ENCODE measurements at places on chromosomes 5 and 9.

GRCh38 chr9:20511686-20512085, 110.6 kb downstream of the MLLT3 start:
- DNase-seq = no peak

DNA sequence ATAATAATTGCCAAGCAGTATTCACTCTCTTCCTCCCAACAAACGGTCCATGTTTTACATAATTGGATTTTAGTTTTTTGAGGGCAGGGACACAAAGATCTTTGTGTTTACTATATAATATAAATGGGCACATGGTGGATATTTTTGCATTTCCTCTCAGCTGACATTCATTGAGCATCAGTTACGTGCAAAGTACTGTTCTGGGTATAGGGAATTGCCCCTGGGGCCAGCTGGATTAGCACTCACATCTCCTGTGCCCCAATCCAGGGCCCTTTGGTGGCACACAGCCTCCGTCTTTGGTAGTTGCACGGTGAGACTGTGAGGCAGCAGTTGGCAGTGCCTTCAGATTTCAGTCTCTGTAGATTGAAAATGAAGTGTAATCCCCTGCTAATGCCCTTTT, 1.6 kb downstream of the TDRD7 start:
- no peak for DNase-seq

GRCh38 chr5:135481387-135481786, 29.2 kb upstream of the TIFAB start:
- no peak for DNase-seq

DNA sequence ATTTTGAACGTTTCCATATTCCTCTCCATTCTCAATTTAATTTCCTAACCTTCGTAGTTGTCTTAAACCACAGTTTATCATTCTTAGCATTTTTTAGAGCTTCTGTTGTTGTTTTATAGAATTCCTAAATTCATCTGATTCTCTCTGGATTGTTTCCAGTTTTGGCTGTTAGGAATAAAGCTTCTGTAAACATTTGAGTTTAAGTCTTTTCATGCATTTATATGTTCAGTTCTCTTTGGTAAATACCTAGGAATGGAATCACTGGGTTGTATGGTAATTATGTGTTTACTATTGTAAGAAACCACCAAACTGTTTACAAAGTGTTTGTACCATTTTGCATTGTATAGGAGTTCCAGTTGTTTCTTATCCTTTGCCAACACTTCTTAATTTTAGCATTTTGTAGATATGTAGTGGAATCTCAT, 29.7 kb downstream of the GPR21 start:
- no peak for DNase-seq

DNA sequence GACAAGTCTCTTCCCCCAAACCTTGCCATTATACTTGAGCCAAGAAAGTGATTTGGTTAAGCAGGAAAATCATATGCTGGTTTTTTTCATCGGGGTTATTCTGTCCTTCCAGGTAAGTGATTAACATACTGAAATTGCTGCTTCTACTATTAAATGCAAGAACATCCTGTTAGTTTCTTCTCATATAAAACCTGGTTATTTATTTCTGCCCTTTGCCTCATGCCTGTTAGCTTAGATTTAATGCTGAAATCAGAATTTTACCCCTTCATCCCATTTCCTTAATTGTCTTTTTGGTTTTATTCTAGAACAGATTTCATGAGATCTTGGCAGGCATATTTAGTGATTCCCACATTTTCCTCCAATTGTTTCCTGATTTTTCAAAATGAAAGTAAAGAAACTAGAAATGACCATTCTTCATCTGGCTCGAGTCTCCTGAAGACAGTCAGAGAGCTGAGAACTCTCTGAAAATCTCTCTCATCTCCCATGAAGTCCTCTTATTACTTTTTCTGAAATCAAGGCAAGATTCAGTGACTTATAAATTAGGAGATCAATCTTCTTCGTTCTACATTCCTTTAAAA, 132.9 kb downstream of the NFIB start:
- DNase-seq = no peak

DNA sequence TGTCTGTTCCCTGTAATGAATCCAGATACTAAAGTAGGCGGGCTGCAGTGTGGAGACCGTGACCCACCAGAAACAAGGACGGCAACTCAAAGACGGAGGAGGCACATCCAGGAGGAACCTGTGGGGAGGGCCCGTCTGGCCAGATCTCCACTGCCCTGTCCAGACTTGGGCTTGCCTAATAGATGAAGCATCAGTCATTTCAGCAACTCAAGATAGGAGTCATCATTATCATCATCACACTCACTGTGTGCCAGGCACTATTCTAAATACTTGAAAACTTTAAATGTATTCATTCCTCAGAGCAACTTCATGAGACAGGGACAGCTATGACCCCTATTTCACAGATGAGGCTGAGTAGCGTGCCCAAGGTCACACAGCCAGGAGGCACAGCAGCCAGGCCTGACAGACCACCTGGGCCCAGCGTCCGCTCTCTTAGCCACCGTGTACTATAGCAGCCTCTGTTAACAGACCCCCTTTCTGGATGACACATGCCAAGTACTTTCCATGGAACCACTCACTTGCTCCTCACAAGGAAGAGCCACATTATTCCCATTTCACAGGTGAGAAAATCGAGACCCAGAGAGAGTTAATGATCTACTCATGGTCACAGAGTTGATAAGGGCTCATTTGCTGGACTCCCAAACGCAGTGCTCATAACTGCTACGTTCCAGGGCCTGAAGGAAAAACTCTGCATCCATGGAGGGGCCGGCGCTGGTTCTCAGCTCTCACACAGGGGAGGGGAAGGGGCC, 4.9 kb upstream of the IL4 start:
- DNase-seq = no peak

- no peak for DNase-seq
Observed at GRCh38 chr5:25362799-25363198, 718.0 kb upstream of the CDH10 start.

DNA sequence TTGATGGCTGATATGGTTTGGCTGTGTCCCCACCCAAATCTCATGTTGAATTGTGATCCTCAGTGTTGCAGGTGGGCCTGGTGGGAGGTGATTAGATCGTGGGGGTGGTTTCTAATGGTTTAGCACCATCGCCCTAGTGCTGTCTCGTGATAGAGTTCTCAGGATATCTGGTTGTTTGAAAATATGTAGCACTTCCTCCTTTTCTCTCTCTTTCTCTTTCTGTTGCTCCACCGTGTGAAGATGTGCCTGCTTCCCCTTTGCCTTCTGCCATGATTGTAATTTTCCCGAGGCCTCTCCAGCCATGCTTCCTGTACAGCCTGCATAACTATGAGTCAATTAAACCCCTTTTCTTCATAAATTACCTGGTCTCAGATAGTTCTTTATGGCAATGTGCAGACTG, 111.6 kb downstream of the SREK1 start:
- no peak for DNase-seq

DNA sequence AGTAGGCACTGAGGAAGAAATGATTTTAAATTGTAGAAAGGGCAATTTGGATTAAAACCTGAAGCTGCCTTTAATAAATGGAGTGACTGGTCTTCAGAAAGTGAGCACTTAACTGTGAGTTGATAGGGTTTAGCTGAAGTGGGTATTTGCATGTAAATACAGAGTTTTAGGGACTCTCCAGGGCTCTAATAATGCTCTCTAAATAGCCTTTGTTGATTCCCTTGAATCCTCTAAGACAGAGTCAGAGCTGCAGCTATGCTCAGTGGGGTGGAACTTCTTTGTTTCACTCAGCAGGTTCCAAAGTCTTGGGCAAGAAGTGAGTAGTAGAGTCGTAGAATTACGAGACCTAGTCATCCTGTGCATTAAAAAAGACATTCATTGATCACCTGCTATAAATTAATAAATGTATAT, 21.4 kb downstream of the GLRA1 start:
- DNase-seq = no peak

- no peak for DNase-seq
Observed at GRCh38 chr5:169258372-169259000, 42.5 kb downstream of the SLIT3 start.

DNA sequence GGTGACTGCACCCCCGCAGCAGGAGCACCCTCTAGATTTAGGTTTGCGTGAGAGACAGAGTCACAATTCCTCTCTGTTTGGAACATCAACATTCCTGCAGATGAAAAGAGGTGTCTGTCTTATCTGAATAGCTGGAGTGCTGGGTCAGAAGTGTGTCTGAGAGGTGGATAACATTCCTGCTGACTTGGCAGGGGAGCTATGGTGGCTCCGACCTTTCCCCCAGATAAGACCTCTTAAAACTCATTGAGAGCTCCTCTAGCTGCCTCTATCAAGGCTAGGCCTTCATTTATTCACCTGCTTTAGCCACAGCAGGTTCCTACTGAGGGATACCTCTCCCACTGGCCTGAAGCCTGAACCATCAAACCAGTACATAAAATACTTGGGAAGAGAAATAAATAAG, 615.5 kb downstream of the LRRC70 start:
- DNase-seq = no peak

DNA sequence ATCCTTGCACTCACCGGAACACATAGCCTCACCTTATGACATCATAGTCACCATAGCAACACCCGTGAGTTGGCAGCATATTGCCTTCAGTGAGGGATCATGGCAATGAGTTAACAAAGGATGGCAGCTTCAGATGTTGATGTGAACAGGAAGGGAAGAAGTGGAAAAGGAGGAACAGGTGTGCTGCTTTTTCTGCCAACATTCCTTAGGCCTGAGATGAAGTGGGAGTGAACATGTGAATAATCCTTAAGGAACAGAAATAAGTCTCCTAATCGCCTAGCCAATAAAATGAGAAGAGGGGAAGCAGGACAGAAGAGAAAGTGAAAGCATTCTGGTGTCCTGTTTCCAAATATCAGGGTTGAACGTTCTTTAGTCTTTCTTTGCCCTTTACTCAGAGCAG, 360.0 kb downstream of the BRINP1 start:
- no peak for DNase-seq

DNA sequence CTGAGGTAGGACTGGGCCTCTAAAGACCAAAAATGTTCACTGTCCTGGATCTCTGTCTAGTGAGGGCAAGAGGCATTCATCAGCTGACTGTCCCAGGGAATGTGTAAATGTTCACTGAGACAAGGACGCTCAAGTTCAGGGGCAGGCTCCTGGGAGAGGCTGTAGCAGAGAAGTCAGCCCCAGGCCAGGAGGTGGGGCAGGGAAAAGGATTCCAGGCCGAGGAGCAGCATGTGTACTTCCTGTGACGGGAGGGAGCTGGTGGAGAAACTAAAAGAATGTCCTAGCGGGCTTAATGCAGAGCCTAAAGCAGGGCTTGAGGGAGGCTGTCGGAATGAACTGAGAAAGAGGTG, 205.8 kb downstream of the GABBR2 start:
- no peak for DNase-seq

DNA sequence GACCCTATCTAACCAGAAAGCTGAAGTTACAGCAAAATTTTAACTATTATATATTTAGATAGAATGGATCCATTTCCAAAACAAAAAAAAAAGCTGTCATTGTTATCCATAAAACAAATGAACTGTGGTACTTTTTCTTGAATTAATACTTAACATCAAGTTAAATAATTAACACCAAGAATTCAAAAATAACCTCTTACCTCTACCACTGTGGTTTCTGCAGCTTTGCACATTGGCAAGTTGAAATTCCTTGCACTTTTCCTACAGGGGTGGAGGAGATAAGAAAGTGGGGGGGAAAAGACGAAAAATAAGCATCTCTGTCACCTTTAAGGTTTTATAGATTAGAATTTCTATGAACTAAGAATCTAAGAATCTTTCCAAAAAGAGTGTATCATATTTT, 30.0 kb downstream of the OXCT1 start:
- no peak for DNase-seq

Data from activated CD8-positive, alpha-beta memory T cell treated with anti-CD3 and anti-CD28 coated beads for 48 hours (primary cell).